Small intestine (tissue), 16 donors: ENCODE measurements at places on chromosomes 11 and 22. TPM values are rescaled to one million over a fixed set of nuclear protein-coding genes. Genes with fewer than 3 reads are reported as not detected.
A peak's percentile ranks its signal among the peaks of the same experiment; 100 is the strongest.

Gene GPHA2
- polyA plus RNA-seq: not detected

Gene NNMT
- polyA plus RNA-seq: 0.81 TPM

Gene PTDSS2
- 10.5 TPM for polyA plus RNA-seq

- DNase-seq: no peak
These were observed 1.6 kb downstream of the MMP27 start for GRCh38 chr11:102703826-102704493.

DNA sequence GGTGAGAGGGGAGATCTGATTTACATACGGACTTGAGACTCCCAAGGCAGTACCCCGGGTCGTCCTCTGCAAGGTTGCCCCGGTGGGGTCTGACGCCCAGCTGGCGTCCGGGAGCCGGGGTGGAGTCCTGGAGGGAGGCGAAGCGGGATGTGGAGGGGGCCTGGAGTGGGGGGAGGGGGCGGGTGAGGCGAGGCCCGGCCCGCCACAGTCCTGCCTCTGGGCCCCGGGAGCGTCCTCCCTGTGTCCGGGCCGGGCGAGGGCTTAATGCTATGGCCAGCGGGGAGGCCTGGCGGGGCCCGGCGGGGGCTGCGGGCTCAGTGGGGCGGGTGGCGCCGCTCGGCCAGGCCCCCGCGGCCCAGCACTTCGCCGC lies 2.4 kb upstream of the MYBPC3 start:
- no peak for DNase-seq

DNA sequence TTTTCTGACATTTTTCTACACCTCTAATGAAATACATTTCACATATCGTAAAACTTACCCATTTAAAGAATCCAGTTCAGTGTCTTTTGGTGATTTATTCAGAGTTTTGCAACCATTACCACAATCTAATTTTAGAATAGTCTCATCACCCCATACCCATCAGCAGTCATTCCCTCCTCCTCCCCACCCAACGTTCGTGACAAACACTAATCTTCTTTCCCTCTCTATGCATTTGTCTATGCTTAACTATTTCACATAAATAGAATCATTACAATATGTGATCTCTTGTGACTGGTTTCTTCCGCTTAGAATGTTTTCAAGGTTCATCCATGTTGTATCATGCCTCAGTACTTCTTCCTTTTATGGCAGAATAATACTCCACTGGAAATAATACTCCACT lies 9.5 kb downstream of the TTC28 start:
- DNase-seq: no peak

- no peak for DNase-seq
These were observed 50.8 kb upstream of the HORMAD2 start for GRCh38 chr22:30029512-30029911.

DNA sequence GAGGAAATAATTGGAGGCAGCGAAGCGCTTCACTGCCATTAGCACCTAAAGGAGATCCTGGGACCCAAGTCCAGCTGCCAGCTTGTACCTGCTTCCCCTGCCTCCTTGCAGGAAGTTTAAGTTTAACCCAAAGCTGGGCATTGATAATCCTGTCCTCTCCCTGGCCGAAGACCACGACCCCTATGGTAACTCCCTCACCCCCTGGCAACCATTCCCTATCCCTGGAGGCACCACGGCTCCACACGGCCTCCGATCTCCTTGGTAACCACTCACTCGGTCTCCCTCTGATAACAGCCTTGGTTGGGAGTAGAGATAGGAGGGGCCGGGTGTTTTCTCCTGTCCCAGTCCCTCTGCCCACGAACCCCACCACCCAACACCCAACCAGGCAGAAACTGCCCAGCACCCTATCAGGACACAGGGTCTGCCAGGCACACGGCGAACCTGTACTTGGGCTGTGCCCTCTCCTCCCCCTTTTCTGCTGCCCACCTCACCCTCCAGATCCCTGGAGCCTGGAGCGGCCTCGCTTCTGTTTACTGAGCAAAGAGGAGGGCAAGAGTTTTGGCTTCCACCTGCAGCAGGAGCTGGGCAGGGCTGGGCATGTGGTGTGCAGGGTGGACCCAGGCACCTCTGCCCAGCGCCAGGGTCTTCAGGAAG lies 833 bp downstream of the NHERF4 start:
- peak; percentile 55 for DNase-seq

- no peak for DNase-seq
These were observed 129.9 kb upstream of the TTC12 start for GRCh38 chr11:113184498-113184897.
